Common myeloid progenitor, CD34-positive (primary cell): ENCODE measurements at places on chromosomes 13 and 19.

GRCh38 chr19:41696402-41697197 is 8.5 kb upstream of the CEACAM7 start:
- peak; percentile 31 for DNase-seq

GRCh38 chr19:39133431-39134270 is 8.1 kb downstream of the PAK4 start:
- DNase-seq: no peak

DNA sequence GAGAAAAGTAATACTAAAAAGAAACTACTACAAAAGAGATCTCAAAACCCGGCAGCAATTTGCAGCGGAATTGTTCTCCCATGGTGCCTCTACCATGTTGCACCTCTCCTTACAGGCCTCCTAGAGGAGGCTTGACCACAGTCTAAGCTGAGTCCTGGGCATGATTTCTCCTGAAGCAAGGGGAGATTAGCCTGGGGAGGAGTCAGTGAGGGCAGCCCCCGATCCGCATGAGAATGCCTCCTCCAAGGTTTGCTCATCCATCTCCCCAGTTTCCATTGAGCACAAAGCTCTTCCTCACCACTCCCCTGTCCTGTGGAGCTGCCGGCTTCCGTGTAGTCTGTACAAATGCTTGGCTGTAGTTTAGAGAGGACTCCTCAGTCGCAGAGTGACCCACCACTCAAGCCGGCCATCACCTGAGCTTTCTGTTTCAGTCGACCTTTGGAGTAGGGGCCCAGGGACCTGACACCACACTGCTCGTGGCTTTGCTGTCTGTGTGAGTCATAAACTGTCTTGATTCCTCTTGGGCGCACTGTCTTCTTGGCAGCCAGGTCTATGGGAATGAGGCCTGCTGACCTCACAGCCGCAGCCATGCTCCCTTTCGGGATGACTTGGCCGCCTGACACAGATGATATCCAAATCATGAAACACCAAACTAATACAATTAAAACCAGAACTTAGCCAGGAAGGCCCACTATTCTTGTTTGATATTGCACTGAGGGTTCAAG is 72.3 kb downstream of the C1QTNF9 start:
- no peak for DNase-seq

- DNase-seq: no peak
These were observed 16.8 kb downstream of the ZNF431 start for GRCh38 chr19:21158523-21159135.

DNA sequence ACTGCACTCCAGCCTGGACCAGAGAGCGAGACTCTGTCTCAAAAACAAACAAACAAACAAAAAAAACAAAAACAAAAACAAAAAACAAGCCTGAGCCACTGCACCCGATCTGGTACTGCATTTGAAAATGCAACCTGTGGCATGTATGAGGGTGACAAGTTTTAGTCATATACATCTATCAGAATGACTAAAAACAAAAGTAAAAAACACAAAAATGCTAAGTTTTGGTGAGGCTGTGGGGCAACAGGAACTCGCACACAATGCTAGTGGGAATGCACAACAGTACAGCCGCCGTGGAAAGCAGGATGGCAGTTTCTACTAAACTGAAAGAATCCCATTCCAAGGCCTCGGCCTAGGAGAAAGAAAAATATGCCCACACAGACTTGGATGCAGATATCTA is 7.8 kb downstream of the EBPL start:
- no peak for DNase-seq

DNA sequence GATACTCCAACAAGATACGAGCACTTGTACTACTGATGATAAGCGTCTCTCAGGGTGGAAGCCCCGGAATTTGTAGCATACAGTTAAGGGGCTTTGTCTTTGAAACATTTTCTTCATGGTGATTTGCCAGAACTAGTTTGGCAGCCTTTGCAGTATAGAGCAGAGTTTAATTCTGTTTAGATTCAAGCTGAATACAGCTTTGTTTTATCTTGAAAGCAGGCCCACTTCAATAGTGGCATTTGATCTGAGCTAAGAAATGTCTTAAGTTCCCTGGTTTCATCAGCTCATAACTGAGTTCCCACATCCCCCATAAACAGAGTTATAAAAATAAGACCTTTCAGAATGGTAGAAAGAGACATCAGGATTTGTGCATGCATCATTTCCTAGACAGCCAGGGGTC is 125.9 kb downstream of the MIPEP start:
- DNase-seq: no peak

- no peak for DNase-seq
These were observed 22.8 kb upstream of the ZNF564 start for GRCh38 chr19:12574036-12574435.

- DNase-seq: no peak
These were observed 169.2 kb downstream of the GPC5 start for GRCh38 chr13:91567485-91568207.

DNA sequence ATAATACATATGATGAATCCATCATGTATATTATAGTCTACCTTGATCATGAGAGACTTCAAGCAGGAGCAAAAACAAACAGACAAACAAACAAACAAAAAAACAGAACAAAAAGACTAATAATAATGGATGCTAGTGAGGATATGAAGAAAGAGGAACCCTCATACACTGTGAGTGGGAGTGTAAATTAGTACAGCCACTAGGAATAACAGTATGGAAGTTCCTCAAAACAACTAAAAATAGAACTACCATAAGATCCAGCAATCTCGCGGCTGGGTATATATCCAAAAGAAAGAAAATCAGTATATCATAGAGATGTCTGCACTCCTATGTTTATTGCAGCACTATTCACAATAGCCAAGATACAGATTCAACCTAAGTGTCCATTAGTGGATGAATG is 7.0 kb upstream of the DLEU7 start:
- no peak for DNase-seq

GRCh38 chr19:41095703-41096102 is 7.5 kb downstream of the CYP2A13 start:
- no peak for DNase-seq
